ENCODE measurements at places on chromosomes 5 and 9. TPM values are rescaled to one million over a fixed set of nuclear protein-coding genes. Genes with fewer than 3 reads are reported as not detected.

The HAPLN1 gene
- total RNA-seq: not detected

The CCL27 gene
- total RNA-seq: 0.14 TPM

DNA sequence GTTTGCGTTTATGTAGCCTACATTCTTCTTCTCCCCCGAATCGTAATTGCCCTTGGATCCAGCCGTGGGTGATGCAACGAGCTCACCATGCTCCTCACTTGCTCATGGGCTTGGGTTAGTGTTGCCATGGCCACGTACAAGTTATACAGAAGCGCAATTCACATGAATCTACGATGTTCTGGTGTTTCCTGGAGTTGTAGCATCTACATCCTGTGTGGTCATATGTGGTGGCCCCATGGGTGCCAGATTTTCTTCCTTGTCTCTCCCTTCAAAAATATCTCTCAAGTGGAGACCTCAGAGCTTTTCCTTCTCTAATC, 115.3 kb downstream of the TLE4 start:
- no peak for DNase-seq

GRCh38 chr5:170306381-170306831, 8.8 kb upstream of the LCP2 start:
- no peak for DNase-seq

GRCh38 chr5:176579323-176579722, 30.2 kb downstream of the CDHR2 start:
- DNase-seq: no peak

DNA sequence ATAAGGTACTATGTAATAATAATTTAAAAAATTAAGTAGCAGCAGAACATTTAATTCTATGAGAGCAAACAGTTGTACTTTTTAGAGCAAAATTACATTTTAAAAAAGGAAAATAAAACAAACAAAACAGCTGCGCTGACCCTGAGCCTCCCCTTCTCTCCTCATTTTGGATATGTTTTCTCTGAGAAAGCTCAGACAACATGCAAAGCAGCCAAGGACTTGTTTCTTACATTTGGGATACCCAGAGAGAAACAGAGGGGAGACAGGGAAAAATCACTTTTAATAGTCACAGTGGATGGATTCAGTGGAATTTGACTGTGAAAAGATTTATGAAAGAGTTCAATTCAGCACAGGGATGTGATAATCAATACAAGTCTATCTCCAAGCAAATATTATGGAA, 299.2 kb downstream of the EBF1 start:
- DNase-seq: no peak

GRCh38 chr5:168434746-168435321, 51.4 kb upstream of the RARS1 start:
- DNase-seq: no peak

All from pulmonary artery endothelial cell (primary cell).